NCI-H2081 treated with DMSO at 0.1 percent for 48 hours (cell line): ENCODE measurements at places on chromosomes 4 and X.

DNA sequence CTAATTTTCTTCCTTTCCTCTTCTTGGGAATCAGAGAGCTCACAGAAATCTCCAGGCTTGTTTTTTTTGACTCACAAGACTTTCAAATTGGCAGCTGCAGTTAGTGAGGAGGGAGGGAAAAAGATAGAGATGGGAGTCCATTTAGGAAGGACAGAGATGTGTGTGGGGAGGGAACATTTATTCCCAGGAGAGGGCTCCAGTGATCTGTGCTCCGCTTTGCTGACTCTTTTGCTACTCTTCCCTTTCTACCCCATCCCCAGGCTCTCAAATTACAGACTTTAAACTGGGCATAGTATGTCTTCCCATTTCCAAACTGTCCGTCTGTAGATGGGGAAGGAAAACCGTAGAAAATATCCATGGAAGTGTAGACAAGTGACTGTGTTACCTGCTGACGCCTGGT is 39.1 kb upstream of the UCP1 start:
- no peak for DNase-seq

DNA sequence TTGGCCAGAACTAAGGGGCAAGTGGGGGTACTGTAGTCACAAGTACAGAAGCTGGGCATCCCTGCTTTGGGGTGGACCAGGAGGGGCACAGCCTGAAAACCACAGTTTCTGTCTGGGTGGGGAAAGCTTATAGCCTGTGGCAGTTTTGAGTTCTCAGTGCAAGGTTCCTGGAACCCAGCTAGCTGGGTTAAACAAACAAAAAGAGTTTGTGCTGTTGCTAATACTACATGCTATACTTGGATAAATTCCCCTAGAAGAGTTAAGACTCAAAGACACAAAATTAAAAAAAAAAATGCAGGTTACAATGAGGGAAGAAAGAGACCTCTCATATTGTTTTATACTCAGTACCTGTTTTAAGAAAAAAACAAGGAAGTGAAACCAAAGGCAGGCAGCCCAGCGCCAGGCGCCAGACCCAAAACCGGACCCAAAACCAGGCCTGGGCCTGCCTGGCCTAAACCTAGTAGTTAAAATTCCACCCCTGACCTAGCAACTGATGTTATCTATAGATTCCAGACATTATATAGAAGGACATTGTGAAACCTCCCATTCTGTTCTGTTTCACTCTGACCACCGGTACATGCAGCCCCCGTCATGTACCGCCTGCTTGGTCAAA is 50.8 kb downstream of the SLC2A9 start:
- DNase-seq: no peak

GRCh38 chrX:115372152-115372551 is 82.6 kb downstream of the LUZP4 start:
- no peak for DNase-seq

- no peak for DNase-seq
Observed at GRCh38 chrX:134364711-134365110, 95.3 kb upstream of the HPRT1 start.

DNA sequence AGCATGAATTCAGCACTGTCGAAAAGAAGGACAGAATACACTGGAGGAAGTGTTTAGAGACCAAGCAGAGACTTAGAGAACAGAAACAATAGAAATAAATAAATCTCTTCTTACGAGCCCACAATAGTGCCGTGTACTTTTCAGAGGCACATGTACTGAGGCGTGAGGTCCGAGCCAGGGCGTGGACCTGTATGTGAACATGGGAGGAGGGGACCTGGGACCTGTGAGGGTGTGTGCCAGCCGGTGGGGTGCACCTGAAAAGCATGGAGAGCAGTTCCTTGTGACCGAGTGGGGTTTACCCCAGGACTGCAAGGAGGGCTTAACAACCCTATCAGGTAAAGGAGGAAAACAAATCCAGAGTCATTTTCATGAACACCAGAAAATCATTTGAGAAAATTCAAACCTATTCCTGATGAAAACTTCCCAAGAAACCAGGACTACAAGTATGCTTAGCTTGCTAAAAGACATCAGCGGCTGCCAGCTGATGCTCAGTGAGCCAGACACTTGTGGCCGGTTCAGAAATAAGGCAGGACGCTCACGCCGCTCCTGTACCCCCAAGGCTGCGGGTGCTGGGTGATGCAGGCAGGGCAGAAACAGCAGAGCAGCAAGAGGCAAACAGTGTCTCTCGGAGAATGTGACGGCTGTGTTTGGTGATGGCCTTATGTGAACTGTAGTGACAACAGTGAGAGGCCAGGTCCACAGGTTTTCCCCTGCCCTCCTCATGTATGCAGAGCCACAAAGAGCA is 37.1 kb downstream of the NELFA start:
- no peak for DNase-seq

GRCh38 chr4:68369142-68369805 is 19.4 kb upstream of the YTHDC1 start:
- no peak for DNase-seq

DNA sequence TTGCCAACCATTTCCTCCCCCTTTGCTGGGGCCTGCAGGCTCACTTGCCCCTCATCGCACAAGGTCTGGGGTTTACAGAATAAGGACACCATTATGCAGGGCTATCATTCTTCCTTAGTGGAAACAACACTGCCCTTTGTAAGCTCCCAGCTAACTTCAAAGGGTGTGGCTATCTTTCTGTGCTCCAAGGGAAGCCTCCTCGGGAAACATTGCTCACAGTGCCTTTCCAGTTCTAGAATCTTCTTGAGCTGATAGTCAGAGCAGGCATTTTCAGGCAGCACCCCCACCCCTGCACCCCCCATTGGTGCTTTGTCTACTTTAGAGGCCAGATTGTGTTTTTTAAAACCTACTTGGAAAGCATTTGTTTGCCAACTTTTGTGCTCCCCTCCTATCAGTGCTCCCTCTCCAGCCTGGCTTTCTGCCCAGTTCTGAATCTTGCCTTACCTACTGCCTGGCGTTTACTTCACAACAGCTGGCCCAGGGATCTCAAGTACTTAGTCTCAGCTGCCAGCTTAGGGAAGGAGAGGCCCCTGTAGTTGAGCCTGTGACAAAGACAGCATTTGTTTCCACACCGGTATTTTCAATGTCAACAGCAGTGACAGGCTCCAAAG is 53.5 kb downstream of the PLAC1 start:
- no peak for DNase-seq

DNA sequence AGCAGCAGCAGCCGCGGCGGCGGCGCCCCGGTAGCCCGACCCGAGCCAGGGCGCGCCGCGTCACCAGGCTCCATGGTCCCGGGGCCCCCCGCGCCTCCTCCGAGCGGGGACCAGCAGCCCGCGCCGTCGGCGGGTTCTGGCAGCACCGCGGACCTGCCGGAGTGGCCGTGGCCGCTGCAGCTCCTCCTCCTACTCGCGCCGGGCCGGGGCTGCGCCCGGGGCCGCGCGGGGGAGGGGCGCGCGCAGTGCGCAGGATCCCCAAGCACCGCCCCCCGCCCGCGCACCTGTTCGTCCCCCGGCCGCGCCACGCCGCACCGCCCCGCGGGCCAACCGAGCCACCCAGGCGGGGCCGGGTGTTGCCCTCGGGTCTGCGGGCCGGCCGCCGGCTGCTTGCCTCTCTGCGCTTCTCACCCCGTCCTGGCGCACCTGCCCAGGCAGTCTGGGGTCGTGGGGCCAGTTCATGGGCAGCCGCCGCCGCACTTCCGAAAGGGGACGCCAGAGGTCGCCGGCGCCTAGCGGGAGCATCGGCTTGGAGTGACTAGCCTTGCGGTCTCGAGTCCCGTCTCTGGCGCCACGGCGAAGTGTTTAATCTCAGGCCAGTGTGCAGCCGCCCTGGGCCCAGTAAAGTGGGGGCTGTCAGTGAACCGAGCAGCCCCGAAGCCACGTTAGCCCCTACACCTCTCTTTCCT is at the start of gene SLC9A7:
TSS of gene SLC9A7 (minus strand) at position 163 of the 689 bp plus-strand sequence. CDS start at position 74, 89 bp downstream.
- DNase-seq: peak; percentile 35

DNA sequence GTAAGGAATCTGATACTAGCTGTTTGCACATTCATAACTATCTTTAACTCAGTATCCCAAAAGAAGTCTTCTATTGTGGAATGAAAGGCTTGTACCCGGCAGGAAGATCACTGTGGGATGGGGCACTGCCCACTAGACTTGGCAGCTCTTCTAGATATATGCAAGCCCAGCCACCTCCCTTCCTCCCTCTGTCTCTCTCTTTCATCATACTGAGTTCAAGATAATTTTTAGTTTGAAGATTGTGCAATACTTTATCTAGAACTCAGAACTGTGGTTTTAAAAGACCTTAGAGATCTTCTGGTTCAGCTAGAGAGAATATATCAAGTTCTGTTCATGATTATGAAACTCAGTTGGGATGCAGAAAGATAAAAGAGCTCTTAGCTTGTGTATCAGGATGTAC is 22.5 kb upstream of the GPR34 start:
- DNase-seq: no peak

DNA sequence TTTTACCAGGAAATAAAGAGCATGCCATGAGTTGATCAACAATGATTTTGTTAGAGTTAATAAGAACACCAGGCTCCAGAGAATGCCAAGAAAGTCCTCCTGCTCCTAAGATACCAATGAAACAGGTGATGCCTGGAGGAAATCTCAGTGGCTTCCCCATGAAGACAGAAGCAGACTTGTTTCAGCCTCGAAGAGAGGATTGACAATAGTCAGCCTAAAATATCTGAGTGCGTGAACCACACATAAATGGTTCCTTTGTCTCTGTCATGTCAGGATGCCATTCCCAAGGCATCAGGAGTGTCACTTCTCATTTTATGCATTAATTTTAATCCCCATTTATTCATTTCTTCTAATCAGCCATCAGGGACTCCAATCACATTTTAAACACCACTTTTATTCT is 69.6 kb downstream of the PHOX2B start:
- DNase-seq: no peak

- no peak for DNase-seq
Observed at GRCh38 chrX:51494409-51494808, 2.0 kb downstream of the NUDT11 start.

- DNase-seq: no peak
Observed at GRCh38 chr4:81039351-81039972, 9.0 kb downstream of the BMP3 start.
